Stomach (tissue), 19 donors: ENCODE measurements at places on chromosomes 6 and 20.

GRCh38 chr20:31716818-31717477 lies 5.7 kb downstream of the BCL2L1 start:
- no peak for DNase-seq

GRCh38 chr6:166704171-166704570 lies 77.1 kb upstream of the RPS6KA2 start:
- no peak for DNase-seq

- DNase-seq, result no peak
Measured at GRCh38 chr6:52937908-52938307, 28.4 kb upstream of the GSTA3 start.

- no peak for DNase-seq
Measured at GRCh38 chr6:71079677-71080076, 122.8 kb upstream of the B3GAT2 start.

DNA sequence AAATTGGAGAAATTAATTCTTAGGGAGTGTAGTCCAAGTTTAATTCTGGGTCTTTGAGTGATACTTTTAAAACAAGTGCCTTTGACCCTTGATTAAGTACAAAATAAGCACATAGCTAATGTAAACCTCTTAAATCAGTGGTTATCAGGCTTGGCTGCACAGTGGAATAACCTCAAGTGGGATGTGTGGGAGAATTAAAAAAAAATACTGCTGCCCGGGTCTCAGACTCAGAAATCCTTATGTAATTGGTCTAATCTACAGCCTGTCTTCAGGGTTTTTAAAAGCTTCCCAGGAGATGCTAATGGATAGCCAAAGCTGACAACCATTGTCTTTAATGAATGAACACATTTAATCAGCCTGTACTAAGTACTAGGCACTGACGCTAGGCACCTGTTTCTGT lies 28.5 kb upstream of the TMEM14A start:
- DNase-seq, result no peak

DNA sequence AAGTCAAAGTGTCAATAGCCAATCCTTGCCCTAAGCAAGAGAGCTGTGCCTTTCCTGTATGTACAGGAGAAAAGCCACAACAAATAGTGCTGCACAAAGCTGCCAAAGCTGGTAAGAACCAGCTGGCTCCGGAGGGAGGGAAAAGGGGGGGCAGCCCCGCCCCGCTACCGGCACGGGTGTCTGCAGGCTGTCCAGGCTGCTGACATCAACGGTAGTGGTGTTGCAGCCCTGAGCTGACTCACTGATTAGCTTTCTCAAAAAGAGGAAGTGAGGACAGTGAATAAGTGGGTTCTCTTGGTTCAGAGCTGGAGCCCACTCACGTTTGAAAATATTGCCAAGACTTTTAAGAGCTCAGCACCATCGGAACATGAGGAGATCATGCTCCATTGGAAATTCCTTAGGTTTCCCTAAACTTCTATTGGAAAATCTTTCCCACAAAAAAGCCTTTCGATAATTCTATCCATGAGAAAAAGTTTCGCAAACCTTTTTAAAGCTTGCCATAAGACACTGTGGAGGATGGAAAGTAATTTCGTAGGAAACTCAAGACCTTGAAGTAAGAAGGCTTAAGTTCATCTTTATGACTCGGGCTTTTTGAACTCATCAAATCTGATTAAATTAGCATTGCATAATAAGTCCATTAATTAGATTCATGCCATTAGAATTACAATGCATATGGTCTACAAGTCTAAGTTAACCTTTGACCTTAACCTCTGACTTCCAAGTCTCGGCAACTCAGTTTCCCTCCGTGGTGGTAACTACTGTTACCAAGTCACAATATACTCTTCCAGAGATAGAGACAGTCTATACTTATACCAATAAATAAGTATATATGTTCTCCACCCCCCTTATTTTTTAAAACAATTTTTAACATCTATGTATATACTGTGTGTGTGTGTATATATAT lies 67.0 kb downstream of the TNFRSF21 start:
- DNase-seq, result peak; percentile 93

DNA sequence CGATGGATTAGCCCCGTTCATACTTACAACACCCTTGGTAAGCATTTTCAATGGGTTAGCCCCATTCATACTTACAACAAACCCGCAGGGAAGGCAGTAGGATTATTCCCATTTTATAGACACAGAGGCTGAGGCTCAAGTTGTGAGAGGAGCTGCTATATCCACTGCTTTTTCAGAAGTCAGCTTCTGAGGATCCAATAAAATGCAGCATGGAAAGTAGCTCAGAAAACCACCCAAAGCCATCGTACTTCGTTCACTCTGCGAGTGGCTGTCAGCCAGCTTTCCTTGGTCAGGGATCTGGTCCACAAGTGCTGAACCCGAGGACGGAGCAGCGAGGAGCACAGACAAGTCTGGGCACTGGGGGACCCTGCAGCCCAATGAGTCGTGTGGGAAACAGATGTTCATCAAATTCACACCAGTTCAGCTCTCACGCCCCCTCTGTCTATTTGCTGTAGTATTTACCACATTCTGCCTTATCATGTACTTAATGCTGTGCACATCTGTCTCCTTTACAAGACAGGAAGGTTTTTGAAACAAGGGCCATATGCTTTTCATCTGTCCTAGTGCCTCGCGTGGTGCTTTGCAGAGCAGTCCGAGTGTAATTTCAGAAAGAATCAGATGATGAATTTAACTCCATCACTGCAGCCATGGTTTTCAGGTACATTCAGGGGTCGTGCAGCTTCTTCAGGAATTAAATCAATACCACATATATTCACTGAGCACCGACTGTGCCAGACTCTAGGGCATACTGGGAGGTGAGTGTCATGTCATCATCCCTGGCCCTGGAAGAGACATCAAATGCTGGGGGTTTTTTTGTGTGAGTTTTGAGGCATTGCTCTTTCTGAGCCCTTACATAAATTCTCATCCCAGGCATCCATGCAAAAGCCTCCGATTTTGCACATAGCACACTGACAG lies 256.9 kb downstream of the CDH26 start:
- peak; percentile 11 for DNase-seq
